ENCODE measurements at places on chromosomes 1 and 21.

- DNase-seq = no peak
Measured at GRCh38 chr1:212782422-212783154, 9.0 kb downstream of the NSL1 start.

- peak; percentile 85 for DNase-seq
Measured at GRCh38 chr1:214446772-214447556, 104.4 kb downstream of the PTPN14 start.

DNA sequence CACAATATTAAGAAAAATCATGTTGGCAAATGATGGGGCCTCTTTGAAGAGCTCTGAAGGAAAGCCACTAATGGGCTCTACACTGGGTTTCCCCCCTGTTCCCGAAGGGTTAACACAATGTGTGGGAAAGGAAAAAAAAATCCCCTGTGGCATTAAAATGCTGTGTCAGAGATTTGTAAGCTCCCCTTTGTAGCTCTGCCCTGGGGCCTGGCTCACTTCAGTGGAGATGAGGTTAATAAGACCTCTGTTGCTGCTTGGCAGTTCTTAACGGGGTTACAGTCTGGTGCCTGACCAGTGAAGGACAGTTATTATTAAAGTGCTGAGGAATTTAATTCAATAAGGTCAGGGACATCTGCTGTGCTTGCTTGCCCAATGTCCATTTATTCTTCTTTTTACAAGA is 129.7 kb upstream of the UBE2U start:
- no peak for DNase-seq

DNA sequence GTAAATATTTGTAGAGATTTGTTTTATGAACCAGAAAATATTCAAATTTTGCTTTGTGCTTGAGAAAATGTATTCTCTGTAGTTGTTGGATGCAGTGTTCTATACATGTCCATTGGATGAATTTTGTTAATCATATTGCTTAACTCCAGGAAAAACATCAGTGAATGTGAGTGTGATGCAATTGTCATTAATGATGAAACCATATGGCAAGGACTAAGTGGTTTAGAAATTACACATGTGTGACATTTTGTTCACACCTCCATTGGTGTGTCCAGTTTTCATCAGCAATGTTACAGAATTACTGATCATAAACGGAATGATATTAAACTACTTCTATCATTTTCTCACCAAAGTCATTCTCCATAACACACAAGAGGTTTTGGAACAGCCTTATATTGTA is 151.8 kb upstream of the ST6GALNAC5 start:
- no peak for DNase-seq

DNA sequence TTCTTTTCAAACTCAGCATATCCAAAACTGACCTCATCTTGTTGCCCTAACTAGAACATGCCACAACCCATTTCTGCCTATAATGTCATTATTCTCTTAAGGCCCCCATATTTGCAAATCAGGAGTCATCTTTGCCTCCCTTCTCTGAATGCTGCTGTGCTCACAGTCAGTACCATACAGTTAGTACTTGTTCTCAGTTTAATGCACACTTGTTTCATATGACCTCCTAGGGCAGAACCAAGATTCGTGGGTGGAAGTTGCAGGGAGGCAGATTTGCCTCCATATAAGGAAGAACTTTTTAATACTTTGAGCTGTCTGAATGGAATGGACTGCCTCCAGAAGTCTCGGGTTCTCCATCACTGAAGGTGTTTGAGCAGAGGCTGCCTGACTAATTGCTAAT is 9.2 kb downstream of the CAP1 start:
- no peak for DNase-seq

GRCh38 chr1:100989306-100990077 is 36.1 kb downstream of the DPH5 start:
- no peak for DNase-seq

DNA sequence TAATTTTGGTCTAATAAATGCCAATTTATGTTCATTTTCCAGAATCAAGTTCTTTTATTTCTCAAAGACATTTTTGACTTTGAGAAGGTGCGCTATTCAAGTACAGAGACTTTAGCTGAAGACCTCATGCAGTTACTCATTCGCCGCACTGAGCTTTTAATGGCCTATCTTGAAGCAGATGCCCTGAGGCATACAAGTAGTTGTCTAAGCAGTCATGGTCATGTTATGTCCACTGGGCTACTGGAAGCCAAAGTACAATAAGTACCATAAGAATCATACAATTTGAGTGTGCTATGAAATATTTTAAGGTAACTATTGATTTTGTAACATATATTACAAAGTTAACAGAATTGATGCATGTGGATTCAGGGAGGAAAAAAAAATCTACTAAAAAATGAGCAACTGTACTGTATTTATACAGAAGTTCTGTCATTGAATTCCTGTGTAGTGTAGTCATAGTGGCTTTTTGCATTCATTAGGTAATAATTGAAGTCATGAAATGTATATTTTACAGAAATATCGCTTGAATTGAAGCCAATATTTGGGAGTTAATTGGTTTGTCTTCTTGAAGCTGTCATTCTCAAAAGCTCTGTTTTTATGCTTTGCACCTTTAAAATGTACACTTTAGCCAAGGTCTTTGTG is 13.5 kb upstream of the NEXN start:
- DNase-seq = no peak

DNA sequence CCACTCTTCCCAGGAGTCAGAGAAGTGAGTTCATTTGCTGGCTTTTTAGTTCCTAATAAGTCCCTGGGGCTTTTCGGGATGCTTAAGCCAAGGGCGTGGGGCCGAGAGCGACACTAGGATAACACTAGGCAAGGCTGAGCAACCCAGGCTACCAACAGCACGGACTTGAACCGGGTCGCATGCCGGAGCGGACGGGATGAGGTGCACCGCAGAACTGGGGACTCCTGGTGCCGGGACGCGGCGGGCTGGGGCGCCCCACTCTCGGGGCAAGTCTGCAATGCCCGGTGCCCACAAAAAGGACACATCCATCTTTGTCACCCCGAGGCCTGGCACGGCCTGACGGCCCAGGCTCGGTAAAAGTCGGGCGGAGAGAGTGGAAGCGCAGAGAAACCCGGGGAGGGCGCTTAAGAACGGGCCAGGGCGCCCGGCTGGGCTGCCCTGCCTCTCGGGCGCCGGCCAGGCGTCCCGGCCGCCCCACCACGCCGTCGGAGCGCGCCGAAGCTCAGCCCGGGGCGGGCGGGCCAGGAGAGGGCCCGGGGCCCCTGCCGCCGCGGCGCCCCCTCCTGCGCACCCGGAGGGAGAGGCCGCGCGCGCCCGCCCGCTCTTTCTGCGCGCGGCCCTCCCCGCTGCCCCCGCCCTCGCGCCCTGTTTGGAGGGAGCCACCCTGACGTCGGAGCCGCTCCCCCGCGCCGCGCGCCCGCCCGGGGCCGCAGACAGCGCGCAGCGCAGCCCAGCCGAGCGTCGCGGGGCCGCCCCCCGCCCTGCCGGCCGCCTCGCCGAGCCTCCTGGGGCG is at the start of gene NBL1:
Gene NBL1, plus strand, starts transcription at position 710 of the 793 bp plus-strand sequence. CDS start 10,720 bp downstream, outside the sequence.
- DNase-seq = no peak

DNA sequence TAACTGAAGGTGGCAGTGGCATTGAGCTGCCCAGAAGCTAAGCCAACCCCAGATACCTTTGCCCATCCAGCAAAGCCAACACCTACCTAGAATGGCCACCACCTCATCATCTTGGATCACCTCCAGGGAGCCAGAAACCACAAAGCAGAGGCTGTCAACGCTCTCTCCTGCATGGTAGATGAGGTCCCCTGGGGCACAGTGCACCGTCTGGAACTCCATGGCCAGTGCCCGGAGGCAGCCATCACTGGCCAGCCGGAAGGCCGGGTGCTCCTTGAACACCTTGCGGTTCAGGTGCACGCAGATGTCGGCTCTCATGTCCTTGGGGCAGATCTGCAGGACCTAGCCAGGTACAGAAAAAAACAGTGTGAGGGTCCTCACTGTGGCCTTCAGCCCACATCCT is 336.5 kb downstream of the KCNH1 start:
- no peak for DNase-seq

GRCh38 chr1:64929221-64929620 is 37.1 kb downstream of the JAK1 start:
- no peak for DNase-seq

DNA sequence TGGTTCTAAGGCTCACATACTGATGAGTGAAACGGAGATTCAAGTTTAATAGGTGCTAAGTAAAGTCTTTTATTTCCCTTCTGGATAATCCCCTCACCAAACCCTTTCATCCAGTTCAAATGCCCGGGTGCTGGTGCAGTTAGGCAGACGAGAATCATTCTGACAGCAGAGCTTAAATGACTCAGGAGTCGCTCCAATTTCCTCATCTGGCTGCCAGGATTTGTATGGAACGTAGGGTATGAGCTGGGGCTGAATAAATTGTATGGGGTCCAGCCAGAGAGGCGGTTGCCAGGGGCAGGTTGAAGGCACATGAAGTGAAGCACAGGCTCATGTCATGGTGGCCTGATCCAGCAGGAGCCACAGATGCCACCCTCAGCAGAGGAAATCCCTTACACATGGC is 76.0 kb downstream of the PAPPA2 start:
- no peak for DNase-seq

DNA sequence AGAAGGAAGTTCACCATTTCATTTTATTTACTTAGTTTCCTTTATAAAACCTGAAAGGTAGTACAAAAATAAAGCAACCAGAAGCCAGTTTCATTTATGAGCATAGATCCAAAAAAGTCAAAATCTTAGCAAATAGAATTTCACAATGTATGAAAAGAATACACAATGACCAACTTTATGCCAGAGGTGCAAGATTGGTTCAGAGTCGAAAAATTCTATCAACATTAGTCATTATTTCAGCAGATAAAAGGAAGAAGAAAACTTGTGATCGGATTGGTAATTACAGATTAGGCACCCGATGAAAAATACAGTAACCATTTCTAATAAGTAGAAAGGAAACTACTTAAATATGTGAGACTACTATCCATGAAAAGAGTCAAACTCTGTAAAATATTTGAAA is 89.1 kb downstream of the ITSN1 start:
- no peak for DNase-seq

GRCh38 chr1:17099616-17100340 is 19.5 kb downstream of the PADI2 start:
- no peak for DNase-seq

- no peak for DNase-seq
Measured at GRCh38 chr1:205927247-205927646, 16.0 kb downstream of the SLC26A9 start.

DNA sequence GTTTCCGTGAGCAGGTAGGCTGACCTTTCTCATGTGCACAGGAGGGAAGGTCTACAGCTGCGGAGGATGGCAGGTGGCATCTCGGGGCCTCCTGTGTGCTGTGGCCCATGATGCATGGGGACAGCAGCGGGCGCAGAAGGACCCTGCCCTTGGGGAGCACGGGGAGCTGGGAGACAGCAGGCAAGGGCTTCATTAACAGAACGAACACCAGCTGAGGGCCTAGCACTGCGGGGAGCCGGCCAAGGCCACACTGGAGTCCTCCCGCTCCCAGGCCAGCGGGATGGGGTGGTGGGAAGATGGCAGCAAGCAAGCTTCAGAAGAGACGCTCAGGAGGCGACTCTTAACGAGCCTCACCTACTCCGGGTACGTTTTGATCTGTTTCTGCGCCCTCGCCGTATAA is 66.6 kb downstream of the SCCPDH start:
- DNase-seq = no peak

DNA sequence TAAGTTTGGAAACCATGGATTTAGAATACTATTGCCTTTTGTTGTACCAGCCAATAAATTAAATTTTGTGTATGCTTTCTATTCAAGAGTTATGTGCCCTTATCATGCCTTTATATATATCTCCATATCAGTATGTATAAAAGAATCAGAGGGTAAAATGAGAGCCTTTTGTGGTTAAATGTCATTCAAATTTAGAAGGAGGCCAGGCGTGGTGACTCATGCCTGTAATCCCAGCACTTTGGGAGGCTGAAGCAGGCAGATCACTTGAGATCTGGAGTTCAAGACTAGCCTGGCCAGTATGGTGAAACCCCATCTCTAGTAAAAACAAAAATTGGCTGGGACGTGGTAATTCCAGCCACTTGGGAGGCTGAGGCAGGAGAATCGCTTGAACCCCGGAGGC is 88.9 kb downstream of the XPR1 start:
- DNase-seq = no peak

DNA sequence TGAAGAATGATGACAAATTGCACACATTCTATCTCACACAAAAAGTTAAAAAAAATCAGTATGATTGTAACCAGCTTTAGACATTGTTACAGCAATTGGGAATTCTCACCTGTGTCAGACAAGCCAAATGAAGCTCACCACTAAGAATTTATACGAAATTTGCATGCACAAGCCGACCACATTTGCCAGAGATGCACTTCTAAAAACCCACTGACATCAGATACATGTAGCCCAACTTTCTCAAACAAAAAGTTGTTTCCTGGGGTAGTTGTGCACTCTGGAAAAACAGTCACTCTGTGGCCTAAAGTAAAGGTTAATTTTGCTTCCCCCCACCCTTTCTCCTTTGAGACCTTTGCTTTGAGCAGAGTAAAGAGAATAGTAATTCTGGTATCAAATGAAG is 67.9 kb upstream of the IL12RB2 start:
- DNase-seq = no peak

DNA sequence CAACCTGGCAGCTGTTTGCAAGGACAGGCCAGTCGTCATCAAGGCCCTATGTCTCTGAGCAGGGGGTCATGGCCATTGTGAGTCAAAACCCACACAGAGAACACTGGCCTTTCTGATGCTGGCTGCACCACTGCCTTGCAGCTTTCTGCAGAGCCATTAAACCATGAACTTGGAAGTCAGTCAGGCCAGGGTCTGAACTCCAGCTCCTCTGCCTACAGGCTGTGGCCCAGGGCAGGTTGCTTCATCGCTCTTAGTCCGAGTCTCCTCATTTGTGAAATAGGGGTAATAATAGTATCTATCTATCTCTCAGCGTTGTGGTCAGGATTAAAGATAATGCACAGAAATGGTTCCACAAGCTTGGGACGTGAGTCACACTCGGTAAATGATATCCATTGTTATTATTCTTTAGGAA is 35.8 kb upstream of the HIVEP3 start:
- DNase-seq = peak; percentile 27

DNA sequence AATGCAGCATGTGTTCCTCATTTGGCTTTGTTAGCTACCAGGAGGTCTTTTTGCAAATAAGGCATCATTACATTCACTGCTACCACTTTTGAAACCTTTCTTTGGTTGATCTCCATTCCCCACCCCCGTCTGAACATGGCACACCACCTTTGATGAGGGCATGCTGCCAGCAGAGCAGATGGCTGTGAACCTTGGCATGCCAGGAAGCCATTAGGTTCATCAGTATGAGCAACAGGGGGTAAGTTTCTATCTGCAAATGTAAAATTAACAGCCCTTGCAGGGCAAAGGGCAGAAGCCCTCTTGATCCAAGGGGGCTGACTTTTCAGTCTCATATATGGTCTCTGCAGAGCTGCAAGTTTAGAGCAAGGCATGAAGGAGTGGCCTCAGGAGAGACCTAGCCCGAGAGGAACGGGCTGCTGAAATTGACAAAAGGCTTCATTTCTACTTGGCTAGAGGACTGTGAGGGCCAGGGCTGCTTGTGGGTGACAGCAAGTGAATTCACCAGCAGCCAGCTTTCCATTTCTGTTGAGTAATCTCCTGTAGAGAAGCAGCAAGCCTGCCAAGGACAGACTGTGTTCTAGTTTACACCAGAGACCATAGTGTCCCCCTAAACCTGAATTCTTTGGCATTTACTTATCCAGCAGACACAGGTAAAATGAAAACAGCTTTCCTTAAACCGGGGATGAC is 127.9 kb downstream of the ZNF326 start:
- DNase-seq = no peak

- DNase-seq = no peak
Measured at GRCh38 chr1:201632364-201632952, 93.5 kb downstream of the NAV1 start.

GRCh38 chr1:223242382-223242955 is 99.4 kb upstream of the TLR5 start:
- DNase-seq = no peak

All from Panc1 (cell line).